ENCODE measurements at places on chromosomes 1 and 21.

- DNase-seq: no peak
Measured at GRCh38 chr1:5704561-5705514, 287.4 kb downstream of the NPHP4 start.

DNA sequence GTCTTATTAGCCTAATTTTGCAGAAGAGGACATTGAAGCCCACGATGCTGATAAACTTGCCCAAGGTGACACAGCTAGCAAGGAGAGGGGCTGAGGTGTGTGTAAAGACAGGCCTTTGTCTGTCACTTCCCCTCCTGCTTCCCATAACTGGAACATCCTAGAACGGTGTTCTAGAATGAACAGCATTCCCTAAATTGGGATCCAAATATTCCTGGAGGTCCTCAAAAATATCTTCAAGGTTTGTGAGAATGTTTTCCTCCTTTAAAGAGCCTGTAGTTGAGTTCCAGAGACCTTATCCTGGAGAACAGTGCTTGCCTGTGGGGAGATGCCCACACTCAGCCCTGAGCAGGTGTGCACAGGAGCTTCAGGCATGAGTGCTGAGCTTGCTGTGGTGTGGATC is 41.5 kb upstream of the SAMD13 start:
- DNase-seq: peak; percentile 60

GRCh38 chr1:97348599-97349265 is 572.1 kb downstream of the DPYD start:
- DNase-seq: no peak

- no peak for DNase-seq
Measured at GRCh38 chr1:226217273-226217672, 6.2 kb upstream of the MIXL1 start.

GRCh38 chr1:117567435-117567834 is 38.4 kb upstream of the TENT5C start:
- DNase-seq: no peak

DNA sequence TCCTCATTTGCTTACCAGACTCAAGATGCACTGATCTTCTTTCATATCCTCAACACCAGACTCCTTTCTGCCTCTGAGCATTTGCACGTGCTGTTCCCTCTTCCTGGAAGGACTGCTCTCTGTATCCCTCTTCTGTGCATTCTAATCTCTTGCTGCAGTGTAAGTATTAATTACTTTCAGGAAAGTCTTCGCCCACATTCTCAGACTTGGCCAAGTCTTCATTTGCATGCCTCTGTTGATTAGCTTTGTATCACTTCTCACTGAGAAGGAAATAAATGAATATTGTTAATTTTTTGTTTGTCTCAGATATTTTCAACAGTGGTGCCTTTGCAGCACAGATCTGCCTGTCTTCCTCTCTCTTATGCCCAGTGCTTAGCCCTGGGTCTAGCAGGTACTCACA is 50.3 kb upstream of the RAB3GAP2 start:
- DNase-seq: no peak

DNA sequence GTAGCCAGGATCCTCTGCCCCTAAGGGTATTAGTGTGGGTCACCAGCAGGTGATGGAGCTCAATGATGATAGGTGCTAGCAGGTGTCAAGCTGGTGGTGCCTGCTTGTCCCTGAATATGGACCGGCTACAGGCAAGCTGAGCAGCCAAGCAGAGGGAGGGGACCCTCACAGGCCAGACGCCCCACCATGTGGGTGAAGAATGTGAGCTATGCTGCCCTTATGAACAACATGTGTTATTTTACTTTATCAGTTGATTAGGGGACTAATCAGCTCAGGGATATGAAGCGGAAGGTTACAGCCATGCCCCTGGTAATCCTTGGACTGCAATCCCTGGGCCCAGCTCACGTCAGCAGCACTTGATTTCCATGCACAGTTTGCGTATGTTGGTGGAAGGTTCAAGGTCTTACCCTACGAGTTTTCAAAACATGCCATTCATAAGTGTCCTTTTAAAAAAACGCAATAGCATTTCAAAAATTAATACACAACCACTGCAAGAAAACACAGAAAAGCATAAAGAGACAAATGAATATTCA is 106.0 kb downstream of the CDC7 start:
- DNase-seq: no peak

GRCh38 chr1:172377565-172377964 is 42.9 kb upstream of the C1orf105 start:
- DNase-seq: no peak

- DNase-seq: peak; percentile 53
Measured at GRCh38 chr1:37989361-37989930, 376 bp downstream of the SF3A3 start.

DNA sequence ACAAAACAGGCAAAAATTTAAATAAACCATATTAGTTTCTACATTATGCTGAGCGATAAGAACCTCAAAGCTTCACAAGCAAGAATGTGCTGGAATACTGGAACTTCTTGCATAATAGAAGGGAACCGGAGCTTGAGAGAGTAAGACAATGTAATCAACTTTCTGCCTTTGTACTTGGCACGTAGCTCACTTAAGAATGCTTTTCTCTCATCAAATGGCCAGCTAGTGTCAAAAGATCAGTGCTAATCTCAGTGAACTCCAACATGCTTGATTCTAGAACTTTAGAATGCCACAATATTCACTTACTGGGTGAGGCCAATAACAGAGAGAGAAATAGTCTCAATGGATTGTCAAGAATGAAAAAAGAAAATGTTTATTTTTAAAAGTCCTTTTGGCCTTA is 486.1 kb upstream of the LRRC7 start:
- DNase-seq: no peak

DNA sequence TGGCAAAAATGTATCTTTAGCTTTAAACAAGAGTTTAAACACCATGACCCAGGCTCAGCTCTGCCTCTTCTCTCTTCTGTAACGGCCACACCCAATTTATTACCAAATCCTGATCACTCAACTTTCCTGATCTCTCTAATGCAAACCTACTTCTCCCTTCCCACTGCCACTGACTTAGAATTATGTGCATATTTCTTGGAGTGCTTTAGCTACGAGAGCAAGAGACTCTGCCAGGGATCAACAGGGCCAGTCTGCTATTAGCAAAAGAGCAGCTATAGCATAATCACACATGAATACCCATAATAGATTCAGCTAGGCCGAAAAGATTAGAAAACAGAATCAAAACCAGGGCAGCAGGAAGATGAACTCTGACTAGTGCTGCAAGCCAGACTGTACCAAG is 215.5 kb downstream of the MRPL39 start:
- no peak for DNase-seq

DNA sequence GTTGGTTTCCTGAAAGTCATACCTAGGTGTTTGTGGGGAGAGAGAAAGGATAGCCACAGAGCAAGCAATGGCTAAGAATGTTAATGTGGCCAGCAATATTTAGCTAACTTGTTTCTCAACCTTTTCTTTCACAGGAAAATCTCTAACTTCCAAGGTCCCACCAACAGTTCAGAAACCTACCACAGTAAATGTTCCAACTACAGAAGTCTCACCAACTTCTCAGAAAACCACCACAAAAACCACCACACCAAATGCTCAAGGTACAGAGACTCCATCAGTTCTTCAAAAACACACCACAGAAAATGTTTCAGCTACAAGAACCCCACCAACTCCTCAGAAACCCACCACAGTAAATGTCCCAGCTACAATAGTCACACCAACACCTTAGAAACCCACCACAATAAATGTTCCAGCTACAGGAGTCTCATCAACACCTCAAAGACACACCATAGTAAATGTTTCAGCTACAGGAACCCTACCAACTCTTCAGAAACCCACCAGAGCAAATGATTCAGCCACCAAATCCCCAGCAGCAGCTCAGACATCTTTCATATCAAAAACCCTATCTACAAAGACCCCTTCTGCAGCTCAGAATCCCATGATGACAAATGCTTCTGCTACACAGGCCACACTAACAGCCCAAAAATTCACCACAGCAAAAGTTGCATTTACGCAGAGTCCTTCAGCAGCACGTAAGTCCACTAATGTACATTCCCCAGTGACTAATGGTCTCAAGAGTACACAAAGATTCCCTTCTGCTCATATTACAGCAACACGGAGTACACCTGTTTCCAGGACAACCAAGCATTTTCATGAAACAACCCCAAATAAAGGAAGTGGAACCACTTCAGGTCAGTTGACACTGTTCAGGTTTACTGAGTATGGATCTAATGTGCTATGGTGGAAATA is 15.3 kb downstream of the CD55 start:
- DNase-seq: no peak

DNA sequence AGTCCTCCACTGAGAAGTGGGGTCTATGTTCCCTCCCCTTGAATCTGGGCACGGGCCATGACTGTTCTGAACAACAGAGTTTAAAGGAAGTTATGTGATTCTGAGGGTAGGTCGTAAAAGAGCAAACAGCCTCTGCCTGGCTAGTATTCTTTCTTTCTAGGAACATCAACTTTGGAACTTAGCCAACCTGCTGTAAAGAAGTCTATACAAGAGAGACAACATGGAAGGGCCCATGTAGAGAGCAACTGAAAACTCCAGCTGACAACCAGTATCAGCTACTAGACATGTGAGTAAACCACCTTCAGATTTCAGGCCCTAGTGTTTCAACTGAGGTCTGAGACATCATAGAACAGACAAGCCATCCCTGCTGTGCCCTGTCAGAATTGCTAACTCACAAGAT is 7.5 kb downstream of the SELENOF start:
- peak; percentile 51 for DNase-seq

Data from NCI-H69 (cell line).